ENCODE measurements at places on chromosomes 11 and 22.
A peak's percentile ranks its signal among the peaks of the same experiment; 100 is the strongest.

DNA sequence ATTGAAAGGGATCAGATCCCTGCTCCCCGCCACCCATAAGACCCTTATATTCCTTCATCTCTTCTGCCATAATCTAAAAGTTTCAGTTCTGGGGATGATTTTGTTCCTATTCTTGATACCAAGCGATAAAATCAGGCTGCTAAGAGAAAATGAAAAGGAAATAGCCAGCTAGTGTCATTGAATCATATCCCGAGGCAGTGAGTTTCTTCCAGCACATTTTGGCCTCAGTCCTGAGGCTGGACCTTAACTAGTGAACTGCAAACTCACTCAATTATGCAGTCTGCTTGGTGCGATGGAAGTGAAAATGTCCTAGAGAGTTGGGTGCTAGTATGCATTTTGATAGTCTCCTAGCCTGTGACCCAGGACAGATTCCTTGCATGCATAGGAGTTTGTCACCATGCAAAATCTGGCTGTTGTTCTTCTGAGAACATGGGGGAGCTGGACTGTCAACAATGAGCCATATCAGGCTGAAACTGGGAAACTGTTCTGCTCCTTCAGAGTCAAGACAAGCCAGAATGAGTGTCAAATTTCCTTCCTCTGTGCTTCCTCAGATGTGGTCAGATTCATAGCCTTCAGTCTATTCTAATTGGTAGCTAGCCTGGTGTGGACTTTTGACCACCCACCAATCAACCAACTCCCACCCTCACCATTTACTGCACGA, 102.9 kb downstream of the CCDC81 start:
- no peak for DNase-seq

GRCh38 chr11:104897891-104898684, at the start of gene CASP12:
TSS of gene CASP12 (minus strand) at chr11:104898460.
- no peak for DNase-seq

GRCh38 chr22:31398231-31398630, 1.2 kb upstream of the DRG1 start:
- DNase-seq, result no peak

DNA sequence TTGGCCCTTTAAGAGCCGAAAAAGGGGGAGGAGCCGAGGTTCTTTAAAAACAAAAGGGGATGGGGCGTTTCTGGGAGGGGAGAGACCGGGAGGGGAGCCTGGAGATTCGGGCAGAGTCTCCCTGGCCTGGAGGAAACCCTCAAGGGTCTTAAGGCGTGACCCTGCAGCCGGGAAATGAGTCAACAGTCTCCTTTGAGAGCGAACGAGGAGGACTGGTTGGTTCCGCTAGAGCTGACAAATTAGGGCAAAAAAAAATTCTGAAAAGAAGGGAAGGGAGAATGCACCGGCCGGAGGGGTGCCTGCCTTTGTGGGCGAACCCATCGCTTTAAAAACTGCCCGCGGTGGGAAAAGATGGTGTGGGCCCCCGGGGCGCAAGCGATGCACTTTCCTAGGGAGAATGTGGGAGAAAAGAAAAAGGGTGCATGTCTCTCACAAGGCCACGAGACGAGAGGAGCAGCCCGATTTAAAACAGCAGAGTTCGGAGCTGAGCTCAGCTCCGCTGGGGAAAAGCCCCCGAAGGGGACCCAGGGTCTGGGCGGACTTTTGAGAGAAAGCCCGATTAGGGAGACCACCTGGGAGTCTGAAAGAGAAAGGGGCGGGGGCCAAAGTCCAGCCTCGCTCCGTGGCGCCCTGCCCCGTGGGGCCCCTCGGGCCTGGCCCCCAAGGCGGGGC, 874 bp downstream of the ZFTA start:
- peak; percentile 67 for DNase-seq

GRCh38 chr11:70537576-70538571, 139.5 kb downstream of the CTTN start:
- no peak for DNase-seq

GRCh38 chr11:28833670-28834069, 725.5 kb downstream of the METTL15 start:
- no peak for DNase-seq

- peak; percentile 34 for DNase-seq
These were observed 599.1 kb upstream of the FAT3 start for GRCh38 chr11:91625495-91625894.

- no peak for DNase-seq
These were observed 734 bp downstream of the ZP1 start for GRCh38 chr11:60867871-60868681.

GRCh38 chr22:24205438-24206195, 24.3 kb downstream of the SUSD2 start:
- DNase-seq, result no peak

- no peak for DNase-seq
These were observed 64.0 kb downstream of the CCDC83 start for GRCh38 chr11:85918910-85919794.

DNA sequence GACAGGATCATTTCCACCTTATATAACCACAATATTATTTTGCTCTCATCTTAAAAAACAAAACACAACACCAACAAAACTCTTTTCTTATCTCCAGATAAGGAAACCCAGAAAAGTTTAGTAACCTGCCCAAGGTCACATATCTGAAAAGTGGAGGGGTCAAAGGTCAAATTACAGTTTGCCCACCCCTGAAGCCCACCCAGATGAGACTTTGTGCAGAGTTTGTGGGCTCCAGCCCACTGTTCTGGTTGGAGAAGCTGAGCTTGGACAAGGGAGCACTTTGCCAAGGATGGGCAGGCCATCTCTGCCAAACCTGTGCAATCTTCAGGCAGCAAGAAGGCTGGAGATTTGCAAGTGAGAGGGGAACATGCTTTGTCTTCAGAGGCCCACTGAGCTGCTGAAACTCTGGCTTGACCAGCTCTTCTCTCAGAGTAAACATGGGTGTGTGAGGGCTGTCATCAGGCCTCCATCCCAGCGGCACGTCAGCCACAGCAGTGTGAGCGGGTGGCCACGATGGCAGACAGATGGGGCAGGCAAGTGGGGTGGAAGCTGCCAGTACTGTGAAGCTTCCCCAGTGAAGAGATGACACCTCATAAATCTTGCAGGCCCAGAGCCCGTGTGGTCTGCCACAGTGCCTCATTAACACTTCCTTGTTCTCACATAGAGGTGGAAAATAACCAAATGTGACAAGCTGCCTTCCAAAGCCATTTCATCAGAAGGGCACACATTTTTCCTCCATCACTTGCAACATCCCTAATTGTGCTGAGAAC, 111.8 kb downstream of the CCDC81 start:
- no peak for DNase-seq

DNA sequence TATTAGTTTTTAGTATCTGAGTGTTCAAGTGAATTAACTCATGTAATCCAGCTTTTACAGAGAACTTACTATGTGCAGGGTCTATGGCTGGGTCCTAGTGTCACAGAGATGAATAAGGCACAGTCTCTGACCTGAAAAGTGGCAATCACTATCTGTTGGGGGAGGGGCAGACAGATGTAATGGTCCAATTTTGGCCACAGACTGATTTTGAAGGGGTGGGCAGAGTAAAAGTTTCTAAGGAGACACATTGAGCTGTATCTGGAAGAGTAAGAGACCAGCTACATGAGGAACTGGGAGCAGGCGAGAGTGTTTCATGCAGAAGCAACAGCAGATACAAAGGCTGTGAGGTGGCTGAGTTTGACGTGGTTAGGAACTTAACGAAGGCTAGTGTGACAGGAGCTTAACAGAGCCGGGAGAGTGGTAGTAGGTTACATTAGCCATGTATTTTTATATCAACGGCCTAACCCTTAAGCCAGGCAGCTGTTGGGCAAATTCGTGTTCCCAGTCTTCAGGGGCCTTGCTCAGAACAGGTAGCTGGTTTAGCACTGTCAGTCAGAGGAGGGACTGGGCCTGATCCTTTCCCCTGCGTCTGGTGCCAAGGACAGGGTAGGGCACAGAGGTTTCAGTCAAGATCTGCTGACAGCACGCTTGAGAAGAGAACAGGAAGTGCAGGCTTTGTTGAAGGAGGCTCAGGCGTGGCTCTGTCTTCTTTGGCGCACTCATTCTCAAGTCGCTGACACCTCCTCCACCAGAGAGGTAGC, 1.4 kb upstream of the STIM1 start:
- DNase-seq, result peak; percentile 90

DNA sequence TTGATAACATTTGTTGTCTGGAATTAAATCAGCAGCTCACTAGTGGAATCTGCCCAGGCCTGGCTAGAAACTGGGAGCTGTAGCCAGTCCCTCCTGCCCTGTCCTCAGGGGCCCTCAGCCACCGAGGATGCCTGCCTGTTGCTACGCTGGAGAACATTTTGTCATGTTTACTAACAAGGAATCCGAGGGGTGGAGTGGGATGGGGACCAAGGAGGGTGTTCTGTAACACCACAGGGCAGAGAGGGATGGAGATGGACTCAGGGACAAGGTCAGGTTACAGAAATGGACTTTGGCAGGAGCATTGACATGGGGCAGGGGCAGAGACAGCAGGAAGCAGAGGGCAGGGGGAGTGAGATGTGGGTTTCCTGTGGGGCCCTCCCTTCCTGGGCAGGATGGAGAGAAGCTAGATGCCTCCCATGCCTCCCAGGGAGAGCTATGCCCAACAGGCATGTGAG, 45.8 kb upstream of the AMPD3 start:
- DNase-seq, result no peak

DNA sequence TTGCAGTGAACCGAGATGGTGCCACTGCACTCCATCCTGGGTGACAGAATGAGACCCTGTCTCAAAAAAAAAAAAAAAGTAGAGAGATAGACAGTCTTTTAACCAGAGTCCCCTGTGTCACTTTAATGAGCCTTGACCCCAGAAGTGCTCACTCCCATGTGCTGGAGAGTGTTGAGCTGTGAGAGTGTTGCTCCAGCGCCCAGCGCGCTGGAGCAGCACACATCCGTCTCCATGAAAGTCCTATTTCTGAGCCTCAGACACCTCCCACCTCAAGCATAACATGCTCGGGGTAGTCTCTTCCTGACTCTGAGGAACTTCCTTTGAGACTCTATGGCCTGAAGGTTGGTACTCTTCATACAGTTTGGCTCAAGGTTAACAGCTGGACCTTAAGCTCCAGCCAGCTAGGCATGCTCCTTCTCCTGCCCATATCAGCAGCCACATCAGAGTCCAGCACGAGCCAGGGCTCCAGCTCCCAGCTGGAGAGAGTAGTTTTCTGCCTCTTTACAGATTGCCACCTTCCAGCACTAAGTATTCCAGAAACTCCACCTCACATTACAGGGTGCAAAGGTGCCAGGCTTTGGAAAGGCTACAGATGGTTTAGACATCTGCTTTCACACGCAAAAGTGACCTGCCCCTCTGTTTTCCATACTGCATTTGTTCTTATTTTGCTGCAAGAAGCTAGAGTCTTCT, 29.4 kb upstream of the UBASH3B start:
- DNase-seq, result no peak

- no peak for DNase-seq
These were observed at the start of gene GPHA2 for GRCh38 chr11:64935359-64936081. TSS of gene GPHA2 (minus strand) at chr11:64935893. CDS start at chr11:64935460, 433 bp downstream.

GRCh38 chr11:69013009-69013951, at the start of gene MRGPRF:
TSS of gene MRGPRF (minus strand) at chr11:69013246. CDS start at chr11:69009901, 3,345 bp downstream.
- no peak for DNase-seq

- DNase-seq, result no peak
These were observed 17.9 kb upstream of the ZDHHC13 start for GRCh38 chr11:19099093-19099492.

DNA sequence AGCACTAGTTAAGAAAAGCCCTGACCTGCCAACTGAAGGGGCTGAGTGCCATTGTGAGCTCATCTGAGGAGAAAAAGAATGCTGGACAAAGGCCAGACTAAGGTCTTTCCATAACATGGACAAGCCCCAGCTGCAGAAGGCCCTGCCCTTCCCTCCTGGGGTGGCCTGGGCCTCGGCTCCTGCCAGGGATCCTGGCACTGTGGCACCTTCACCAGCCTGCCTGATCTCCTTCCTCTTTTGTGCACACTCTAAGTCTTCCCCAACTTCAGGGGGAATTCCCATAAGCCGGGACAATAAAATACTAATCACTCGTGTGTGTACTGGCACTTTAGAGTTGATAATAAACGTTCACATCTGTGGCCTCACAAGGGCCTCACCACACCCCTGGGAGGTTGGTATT, 9.9 kb downstream of the TMPRSS13 start:
- no peak for DNase-seq

DNA sequence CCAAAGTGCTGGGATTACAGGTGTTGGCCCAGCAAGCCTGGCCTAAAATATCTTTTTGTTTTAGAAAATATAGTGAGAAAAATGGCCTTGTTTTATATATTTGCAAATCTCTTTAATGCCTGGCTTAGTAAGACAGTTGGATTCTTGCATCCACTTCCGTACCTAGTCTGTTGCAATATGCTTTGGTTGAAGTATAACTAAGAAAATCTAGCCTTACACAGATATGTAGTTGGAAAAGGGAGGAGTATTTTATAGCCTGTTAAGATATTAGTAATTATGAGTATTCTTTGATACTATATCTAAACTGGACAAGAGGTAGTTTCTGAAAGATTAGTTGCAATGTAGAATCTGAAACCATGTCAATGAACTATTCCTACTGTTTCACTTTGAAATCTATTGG, 65.1 kb downstream of the ZNRF3 start:
- no peak for DNase-seq

DNA sequence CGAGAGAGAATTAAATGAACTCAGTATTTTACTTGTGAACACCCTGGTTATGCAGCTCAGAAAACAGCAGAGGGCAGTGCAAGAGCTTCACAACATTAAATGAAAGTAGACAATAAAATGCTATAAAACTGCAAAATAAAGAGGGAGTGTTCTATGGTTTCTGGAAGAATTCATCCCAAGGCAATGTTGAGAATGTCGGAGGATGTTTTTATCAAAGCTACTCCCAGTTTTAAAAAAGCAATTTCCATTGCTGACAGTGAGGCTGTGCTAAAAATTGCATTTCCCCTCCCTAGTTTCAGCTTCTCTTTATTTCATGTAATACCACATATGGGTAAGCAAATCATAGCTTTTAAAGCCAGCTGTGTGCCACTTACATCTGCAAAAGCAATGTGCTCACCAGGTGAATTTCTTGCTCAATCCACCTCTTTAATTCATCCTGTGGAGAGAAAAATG, 296.8 kb downstream of the RAB38 start:
- DNase-seq, result peak; percentile 40

GRCh38 chr11:13923182-13923581, 39.3 kb upstream of the SPON1 start:
- DNase-seq, result no peak

- DNase-seq, result no peak
These were observed 4.5 kb upstream of the SMARCB1 start for GRCh38 chr22:23782252-23782651.

- DNase-seq, result no peak
These were observed 253.5 kb downstream of the MIAT start for GRCh38 chr22:26910845-26911244.

GRCh38 chr22:37269936-37270678, 12.2 kb upstream of the CYTH4 start:
- DNase-seq, result no peak

GRCh38 chr22:39593066-39593930, 22.7 kb downstream of the CACNA1I start:
- no peak for DNase-seq

GRCh38 chr11:128246364-128246801, 341.0 kb downstream of the ETS1 start:
- DNase-seq, result no peak

- DNase-seq, result peak; percentile 65
These were observed 1496.5 kb downstream of the FAM181B start for GRCh38 chr11:81237139-81237538.

- DNase-seq, result no peak
These were observed 14.8 kb downstream of the CD59 start for GRCh38 chr11:33721426-33721825.

GRCh38 chr22:28025866-28026575, 107.0 kb upstream of the PITPNB start:
- DNase-seq, result no peak

- no peak for DNase-seq
These were observed 90.4 kb upstream of the BIRC3 start for GRCh38 chr11:102226702-102227490.

- no peak for DNase-seq
These were observed 253.3 kb upstream of the ISX start for GRCh38 chr22:34812631-34813030.

Measured in NAMALWA (cell line).